ENCODE measurements at places on chromosomes 11 and 22. TPM values are rescaled to one million over a fixed set of nuclear protein-coding genes. Genes with fewer than 3 reads are reported as not detected.

The HTR3A gene
- total RNA-seq, result not detected

DNA sequence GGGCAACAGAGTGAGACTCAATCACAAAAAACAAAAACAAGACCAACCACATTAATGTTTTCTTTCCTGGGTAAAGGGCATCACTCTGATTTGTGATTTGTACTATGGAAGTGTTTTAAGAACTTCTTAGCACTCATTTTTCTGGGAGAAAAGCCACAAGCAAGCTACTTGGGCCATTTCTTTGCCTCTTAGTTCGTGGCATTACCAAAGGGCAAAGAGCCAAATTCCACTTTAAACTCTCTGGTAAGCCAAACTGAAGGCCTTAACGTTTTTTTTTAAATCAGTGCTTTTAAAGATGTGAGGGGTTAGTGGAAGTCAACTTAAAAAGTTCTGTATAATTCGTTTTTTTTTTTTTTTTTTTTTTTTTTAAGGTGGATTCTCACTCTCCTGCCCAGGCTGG, 36.9 kb downstream of the CAT start:
- no peaks in the 10 kb centered on the region for H3K27me3 ChIP-seq
- no peak overlapping the region for H3K4me3 ChIP-seq
- DNase-seq, result no peak
- no peak overlapping the region for H3K27ac ChIP-seq

GRCh38 chr22:49543876-49544275, 283.8 kb downstream of the BRD1 start:
- no peak for DNase-seq
- H3K27me3 ChIP-seq, result no peaks in the 10 kb centered on the region
- no peak overlapping the region for H3K27ac ChIP-seq
- H3K36me3 ChIP-seq, result no peaks in the 10 kb centered on the region
- H3K4me3 ChIP-seq, result no peak overlapping the region

DNA sequence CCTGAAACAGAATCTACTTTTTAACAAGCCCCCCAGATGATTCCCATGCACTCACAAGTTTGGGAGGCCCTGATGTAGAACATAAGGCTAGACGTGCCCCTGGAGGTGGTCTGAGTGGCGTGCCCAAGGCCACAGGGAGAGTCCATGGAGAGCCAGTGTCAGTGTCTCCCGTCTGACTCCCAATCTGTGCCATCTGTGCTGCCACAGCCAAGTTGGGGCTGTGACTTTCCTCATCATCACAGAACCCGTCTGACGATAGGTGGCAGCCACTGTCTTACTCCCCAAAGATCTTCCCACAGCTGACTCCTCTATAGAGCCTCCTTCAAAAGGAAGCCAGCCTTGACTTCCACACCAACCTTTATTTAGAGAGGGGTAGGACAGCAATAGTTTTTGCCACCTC, 470.5 kb downstream of the SOX6 start:
- no peaks in the 10 kb centered on the region for H3K4me1 ChIP-seq
- H3K27me3 ChIP-seq, result no peaks in the 10 kb centered on the region
- H3K36me3 ChIP-seq, result no peaks in the 10 kb centered on the region
- H3K4me3 ChIP-seq, result no peak overlapping the region
- no peak for DNase-seq
- no peak overlapping the region for H3K27ac ChIP-seq

- peaks cover 91% of the 10 kb centered on the region for H3K4me1 ChIP-seq
- no peak overlapping the region for H3K4me3 ChIP-seq
- H3K36me3 ChIP-seq, result peaks cover 28% of the 10 kb centered on the region
- DNase-seq, result no peak
These were observed 99.8 kb downstream of the ZBTB16 start for GRCh38 chr11:114159320-114159719.

The TRMT112 gene
- total RNA-seq, result 384 TPM

GRCh38 chr11:19844806-19845205, 132.2 kb downstream of the NAV2 start:
- H3K27ac ChIP-seq, result no peak overlapping the region
- no peaks in the 10 kb centered on the region for H3K27me3 ChIP-seq
- H3K36me3 ChIP-seq, result peaks cover 64% of the 10 kb centered on the region
- no peak for DNase-seq
- no peak overlapping the region for H3K4me3 ChIP-seq

The RNF214 gene
- total RNA-seq, result 0.53 TPM

Data from ascending aorta (tissue), 2 donors.